ENCODE measurements at places on chromosomes 11 and 22. TPM values are rescaled to one million over a fixed set of nuclear protein-coding genes. Genes with fewer than 3 reads are reported as not detected.

ZNRF3 gene
- polyA plus RNA-seq: 1.1 TPM

OR8A1 gene
- polyA plus RNA-seq: under 0.01 TPM

HBB gene
- 22.3 TPM for polyA plus RNA-seq

OR8G1 gene
- polyA plus RNA-seq: not detected

MAPK8IP2 gene
- polyA plus RNA-seq: 0.96 TPM

MIAT gene
- polyA plus RNA-seq: 2.9 TPM

TMPRSS13 gene
- 3.5 TPM for polyA plus RNA-seq

MMP12 gene
- polyA plus RNA-seq: 12.5 TPM

GRM5 gene
- 0.05 TPM for polyA plus RNA-seq

BCO2 gene
- 5.5 TPM for polyA plus RNA-seq

BATF2 gene
- 3.1 TPM for polyA plus RNA-seq

SYT13 gene
- 0.25 TPM for polyA plus RNA-seq

L3MBTL2 gene
- polyA plus RNA-seq: 16.0 TPM

DNA sequence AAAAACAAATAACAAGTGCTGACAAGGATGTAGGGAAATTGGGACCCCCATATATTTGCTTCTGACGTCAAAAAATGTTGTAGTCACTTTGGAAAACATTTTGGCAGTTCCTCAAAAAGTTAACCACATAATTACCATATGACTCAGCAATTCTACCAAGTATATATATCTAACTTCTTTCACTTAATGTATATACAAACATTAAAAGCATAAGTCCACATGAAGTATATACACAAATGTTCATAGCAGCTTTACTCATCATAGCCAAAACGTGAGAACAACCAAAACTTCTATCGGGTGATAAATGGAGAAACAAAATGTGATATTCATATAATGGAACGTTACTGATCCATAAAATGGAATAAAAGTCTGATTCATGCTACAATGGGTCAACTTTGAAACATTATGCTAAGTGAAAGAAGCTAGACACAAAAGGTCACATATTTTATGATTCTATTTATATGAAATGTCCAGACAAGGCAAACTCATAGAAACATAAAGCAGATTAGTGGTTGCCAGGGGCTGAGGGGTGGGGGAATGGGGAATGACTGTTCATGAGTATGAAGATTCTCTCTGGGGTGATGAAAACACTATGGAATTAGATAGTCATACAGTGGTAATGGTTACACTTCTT lies 48.7 kb upstream of the TEAD1 start:
- no peak for DNase-seq

DNA sequence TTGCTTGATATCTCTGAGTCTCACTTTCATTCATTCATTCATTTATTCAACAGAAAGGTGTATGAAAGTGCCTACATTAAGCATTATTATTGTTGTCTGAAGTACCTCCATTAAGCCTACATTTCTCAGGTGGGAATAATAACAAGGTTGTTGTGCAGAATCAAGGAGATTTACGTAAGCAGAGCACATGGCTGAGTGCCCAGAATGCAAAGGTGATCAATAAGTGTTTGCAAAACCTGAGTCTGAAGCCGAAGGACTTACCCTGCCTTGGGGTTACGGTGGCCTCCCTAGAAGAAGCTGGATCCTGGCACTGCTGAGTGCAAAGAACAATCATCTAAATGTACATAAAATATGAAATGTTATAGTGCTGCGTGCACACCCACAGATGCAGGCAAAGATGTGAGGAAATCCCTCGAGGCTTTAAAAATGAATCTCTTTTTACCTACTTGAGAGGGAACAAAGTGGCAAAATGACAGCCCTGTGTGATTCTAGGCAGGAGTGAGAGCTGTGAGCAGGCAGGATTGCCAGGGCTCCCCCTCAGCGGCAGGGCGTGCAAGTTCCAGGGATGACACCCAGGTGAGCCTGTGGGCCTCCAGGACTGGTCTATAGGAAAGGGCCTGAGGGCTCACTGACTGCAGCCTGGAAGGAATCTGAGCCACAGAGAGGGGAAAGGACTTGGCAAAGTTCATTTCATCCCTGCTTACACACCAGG lies 133.1 kb upstream of the TBCEL start:
- DNase-seq: no peak

DNA sequence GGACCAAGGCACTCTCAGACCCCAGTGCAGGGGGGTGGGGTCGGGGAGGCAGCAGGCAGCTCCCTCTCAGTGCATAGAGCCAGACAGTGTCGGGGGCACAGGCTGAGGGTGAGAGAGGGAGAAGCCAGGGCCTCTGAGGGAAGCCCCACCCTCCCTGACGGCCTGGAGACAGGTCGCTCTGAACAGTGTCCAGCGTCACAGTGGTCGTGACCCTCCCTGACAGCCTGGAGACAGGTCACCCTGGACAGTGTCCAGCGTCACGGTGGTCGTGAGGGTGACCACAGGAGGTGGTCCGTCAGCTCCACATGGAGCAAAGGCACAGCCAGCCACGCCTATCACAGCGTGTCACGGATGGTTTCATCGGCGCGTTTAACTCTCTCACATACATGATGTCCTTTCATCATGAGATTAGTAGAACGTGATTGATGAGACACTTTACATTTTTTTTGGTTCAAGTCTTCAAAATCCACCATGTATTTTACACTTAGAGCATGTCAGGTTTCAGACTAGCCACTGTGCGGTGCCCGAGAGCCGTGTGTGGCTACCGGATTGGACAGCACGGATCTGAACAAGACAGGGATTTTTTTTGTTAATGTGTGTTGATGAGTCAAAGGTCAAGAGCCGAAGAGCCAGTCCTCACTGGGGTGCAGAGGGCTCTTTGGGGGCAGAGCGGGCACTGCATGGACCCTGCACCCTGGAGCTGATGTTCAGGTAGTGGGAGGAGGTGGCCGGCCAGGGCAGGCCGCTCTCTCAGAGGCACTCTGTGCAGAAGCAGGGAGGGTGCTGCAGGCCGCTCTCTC lies 23.9 kb upstream of the PANX2 start:
- DNase-seq: no peak

- no peak for DNase-seq
These were observed 38.6 kb downstream of the TMEM135 start for GRCh38 chr11:87076260-87076783.

DNA sequence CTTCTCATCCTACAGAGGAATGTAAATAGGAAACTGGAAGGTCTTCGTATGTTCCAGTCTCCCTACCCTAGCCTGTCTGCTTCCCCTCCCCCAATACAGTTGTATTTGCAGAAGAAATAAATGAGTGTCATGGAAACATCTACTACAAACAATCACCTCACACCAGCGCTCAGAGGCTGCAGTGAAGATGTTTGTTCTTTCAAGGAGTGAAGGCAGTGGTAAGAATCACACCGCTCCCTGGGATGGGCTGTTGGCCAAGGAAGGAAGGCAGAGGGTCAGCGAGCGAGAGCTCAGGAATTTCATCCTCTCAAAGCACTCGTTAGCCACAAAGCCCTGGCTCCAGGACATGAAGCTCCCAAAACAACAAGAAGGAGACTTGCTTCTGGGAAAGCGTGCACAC lies 1.1 kb upstream of the IGSF9B start:
- no peak for DNase-seq

DNA sequence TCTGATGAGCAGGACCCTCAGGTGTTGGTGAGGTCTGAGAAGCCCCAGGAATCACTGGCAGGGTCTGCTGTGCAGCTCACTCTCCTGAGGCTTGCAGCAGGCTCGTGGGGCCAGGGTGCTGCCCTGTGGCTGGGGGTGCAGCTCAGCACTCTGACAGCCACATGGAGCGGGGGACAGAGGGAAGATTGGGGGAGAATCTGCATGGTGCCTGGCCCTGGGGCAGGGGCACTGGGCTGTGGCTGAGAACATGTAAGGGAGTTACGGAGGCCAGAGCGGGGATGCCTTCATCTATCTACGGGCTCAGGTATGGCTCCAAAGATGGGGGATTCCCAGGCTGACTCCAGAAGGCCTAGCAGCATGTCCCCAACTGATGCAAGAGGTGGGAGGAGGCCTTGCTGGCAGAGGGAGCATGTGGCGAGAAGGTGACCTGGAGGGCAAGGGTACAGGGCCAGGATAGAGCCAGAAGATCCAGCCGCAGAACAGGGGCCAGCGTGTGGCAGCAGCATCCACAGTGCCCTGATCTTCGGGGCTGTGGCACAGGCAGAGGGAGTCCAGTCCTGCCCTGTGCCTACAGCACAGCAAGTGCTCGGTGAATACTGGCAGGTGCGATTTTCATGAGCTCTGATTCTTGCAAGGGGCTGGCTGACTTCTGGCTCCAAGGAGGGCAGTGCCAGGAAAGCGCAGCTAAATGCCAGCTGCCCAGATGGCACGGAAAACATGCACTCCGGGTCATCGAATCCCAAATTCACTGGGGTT lies 184.7 kb downstream of the CTTN start:
- DNase-seq: no peak

DNA sequence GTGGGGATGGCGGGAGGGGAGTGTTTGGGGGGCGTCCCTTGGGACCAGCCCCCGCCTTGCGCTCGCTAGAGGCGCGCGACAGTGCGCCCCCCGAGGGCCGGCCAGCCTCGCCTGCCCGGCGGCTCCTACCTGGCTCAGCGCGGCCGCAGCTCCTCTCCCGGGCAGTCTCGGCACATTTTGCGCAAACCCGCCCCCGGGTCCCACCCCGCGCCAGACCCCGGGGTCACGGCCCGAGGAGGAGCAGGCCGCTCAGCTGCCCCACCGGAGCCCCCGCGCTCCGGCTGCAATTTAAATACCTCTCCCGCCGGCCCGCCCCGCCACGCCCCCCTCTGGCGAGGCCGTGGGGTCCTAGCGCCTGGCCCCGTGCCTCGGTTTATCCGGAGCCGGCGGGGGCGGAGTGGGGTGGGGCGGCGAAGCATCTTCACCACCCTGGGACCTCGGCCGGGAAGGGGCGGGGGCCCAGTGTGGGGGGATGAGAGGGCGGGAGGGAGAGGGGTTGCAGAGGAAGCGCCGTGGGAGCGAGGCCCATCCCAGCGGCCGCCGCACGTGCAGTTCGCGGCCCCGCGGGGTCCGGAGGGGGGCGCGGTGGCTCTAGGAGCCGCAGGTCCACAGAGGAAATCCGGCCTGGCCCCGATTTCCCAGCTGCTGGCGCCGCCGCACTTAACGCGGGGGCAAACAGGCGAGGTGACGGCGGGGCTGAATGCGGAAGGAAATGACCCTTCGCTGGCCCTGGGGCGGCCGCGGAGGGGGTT lies at the start of gene LRRC32:
Gene LRRC32 (minus strand): TSS at position 263 of the 752 bp plus-strand sequence. CDS start 4,793 bp downstream, outside the sequence.
- DNase-seq: no peak

GRCh38 chr11:60899046-60899936 lies 7.1 kb downstream of the PRPF19 start:
- DNase-seq: peak; percentile 55

- DNase-seq: no peak
These were observed 126.7 kb upstream of the BLID start for GRCh38 chr11:122242731-122243130.

GRCh38 chr22:47606426-47606825 lies 844.0 kb downstream of the TBC1D22A start:
- DNase-seq: no peak

DNA sequence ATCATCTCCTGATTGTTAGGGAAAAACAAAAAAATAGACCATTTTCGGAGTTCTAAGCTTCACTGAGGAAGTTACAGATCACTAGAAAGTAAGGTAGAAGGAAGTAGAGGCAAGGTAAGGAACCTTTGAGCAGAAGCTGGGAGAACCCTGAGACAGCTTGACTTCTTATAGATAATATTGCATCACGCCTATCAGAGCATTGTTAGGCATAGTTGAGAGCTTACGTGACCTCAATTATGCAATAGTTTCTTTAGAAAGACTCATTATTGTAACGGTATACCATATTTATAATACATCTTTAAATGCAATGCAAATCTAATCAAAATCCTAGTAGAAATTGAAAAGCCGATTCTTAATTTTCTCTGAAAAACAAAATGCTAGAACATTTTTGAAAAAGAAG lies 4.9 kb downstream of the TBRG1 start:
- DNase-seq: no peak

- no peak for DNase-seq
These were observed 508.1 kb downstream of the TMEM135 start for GRCh38 chr11:87545858-87546257.

GRCh38 chr11:68077617-68078582 lies 39.1 kb downstream of the TCIRG1 start:
- no peak for DNase-seq

GRCh38 chr22:33296941-33297340 lies 238.8 kb upstream of the SYN3 start:
- DNase-seq: no peak

GRCh38 chr11:8180469-8180868 lies 11.6 kb upstream of the RIC3 start:
- no peak for DNase-seq

- DNase-seq: no peak
These were observed 12.1 kb downstream of the MTNR1B start for GRCh38 chr11:92981508-92982043.

GRCh38 chr22:48752451-48753380 lies 1075.0 kb downstream of the BRD1 start:
- no peak for DNase-seq

DNA sequence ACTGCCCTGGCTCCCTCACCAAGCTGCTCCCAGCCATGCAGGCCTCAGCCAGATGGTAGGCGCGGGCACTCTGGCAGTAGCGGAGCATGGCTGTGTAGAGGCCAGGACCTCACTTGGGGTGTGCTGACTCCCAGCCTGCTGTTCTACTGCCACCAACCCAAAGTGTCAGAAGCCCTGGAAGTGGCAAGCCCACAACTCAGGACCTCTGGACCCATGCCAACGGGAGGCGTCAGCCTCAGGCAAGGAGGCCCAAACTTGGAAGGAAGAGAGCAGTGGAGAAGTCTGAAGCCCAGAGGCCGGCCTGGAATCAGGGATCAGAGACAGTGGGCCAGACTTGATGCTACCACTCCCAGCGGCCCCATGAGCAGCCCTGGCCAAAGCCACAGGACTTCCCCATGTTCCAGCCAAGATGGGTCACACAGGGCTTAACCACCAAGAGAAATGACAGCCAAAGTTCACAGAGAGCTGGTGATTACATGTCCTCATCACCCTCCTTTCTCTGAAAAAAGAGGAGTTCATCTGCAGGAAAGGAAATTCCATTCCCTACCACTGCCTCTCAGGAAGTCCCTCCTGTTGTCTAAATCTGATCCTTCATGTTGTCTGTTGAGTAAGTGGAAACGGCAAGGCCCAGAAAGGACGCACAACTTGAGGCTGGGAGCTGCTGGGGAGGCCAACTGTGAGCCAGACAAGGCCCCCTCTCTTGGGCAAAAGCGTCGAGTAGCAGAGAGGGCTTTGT lies 4.4 kb downstream of the ARRB1 start:
- DNase-seq: no peak

- DNase-seq: no peak
These were observed 161.1 kb upstream of the CADM1 start for GRCh38 chr11:115665175-115665821.

DNA sequence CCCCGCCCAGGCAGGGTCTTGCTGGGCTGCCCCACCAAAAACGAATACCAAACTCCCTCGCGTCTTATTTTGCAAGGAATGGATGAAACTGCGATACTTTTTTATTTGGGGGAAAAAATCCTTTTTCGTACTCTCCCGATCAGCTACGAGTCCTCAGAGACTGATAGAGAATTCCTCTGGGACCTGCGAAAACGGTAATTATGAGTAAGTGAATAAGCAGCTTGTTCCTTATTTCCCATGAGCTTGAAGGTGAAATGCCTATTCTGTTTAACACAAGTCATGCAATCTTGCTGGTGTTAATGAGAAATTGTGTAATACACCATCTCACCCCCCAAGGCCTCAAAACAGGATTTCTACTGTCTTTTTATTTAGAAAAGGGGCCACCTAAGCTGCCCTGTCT lies 5.5 kb downstream of the GRK3 start:
- no peak for DNase-seq

GRCh38 chr11:134152696-134153095 lies 71.1 kb downstream of the NCAPD3 start:
- DNase-seq: no peak
